ENCODE measurements at places on chromosomes 6 and 20.

GRCh38 chr20:10739566-10739965 lies 65.8 kb upstream of the JAG1 start:
- no peak for DNase-seq

- no peak for DNase-seq
These were observed 49.8 kb upstream of the ERVFRD-1 start for GRCh38 chr6:11161031-11161956.

- DNase-seq: no peak
These were observed 105.7 kb downstream of the LCA5 start for GRCh38 chr6:79431537-79431933.

DNA sequence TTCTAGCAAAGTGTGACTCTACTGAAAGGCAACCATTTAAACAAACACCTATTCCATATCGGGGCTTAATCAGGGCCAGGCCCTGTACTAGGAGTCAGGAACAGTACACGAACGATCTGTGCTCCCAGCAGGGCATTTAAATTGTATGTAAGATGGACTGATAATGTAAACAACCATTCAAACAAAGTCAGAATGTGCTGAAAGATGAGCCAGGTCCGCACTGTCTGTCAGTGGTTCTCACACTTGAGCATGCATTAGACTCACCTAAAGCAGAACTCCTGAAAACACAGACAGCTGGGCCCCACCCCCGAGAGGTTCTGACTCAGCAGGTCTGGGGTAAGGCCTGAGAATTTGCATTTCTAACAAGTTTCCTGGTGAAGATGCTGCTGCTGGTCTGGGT lies 81.6 kb downstream of the PXDC1 start:
- DNase-seq: no peak

- no peak for DNase-seq
These were observed 30.7 kb downstream of the PTPN1 start for GRCh38 chr20:50540620-50541605.

DNA sequence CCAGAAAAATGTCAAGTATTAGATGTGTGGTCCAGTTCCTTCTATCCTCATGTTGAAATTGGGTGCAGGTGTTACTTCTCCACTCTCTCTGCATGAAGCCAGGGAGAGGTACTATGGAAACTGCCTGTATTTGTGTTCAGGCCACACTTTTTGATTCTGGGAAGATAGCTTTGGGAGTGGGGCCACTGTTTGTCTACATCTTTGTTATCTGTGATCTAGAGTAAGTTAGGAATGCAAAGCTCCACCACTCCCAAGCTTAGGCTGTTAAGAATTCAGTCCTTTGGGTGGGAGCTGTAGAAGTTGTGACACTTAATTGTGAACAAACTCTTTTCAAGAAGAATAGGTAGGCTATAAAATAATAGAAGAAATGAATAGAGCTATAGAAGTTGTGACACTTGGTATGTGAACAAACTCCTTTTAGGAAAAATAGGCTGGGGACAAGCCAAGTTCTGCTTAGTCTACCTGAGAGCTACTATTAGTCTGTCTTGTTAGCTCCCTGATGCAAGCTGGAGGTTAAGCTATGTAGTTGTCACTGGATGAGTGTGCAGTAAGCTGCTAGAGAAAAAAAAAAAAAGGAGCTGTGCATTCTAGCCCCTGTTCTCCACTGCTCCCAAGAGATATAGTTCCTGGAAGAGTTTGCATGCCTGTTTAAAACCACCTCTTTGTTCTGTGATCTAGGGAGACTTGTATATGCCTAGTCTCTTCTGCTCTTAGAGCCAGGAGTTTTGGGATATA lies 7.1 kb upstream of the GFRAL start:
- DNase-seq: no peak

GRCh38 chr6:139846538-139847456 lies 472.3 kb upstream of the CITED2 start:
- no peak for DNase-seq

GRCh38 chr6:33431880-33432541 lies 12.1 kb downstream of the SYNGAP1 start:
- peak; percentile 81 for DNase-seq

GRCh38 chr20:23251779-23252178 lies 98.8 kb upstream of the NXT1 start:
- no peak for DNase-seq

DNA sequence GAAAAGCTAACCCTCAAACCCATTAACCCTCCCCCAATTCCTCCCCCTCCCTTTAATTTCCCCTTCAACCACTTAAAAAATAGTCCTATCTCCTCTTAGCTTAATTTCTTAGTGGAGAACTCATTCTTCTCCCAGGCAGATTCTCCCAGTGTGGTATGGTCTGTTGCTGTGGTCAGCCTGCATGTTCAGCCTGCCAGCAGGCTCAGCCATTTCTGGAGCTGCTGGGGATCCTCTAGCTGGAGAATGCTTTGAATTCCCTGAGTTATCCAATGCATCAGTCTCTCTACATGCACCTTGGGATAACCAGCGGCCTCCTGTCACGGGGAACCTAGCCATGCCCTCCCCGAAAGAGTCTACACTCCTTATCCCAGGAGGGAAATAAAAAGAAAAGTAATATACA lies 375.4 kb upstream of the RSPO3 start:
- no peak for DNase-seq

DNA sequence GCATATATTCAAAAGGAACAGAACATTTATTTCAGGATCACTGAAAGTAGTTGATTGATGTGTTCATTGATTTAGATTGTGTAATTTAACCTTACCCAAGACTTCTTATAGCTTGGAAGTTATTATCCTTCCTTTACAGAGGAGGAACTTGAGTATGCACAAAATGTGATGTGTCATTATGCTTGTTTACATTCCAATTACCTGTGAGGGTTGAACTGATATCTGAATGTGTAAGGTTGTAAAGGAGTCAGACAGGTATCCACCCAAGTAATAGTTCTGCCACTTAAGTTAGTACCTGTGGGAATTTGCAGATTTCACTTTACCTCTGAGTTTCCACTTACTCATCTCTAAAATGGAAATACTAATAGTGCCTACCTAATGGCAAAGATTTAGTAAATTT lies 668.2 kb downstream of the DOK5 start:
- DNase-seq: no peak

DNA sequence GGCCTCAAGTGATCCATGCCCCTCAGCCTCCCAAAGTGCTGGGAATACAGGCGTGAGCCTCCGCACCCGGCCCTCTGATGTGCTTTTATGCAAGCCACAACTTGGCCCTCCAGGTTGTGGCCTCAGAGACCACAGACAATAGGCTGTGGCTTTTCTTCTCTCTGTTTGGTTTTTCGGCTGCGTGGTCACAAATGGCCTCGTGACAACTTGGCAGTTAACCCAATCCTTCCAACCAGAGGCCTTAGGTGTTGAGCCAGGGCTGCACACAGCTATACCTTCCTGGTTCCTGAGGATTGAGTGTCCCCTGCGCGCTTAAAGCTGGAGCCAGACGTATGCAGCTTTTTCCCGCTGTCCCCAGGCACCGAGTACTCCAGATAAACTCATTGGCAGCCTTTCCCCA lies 6.3 kb upstream of the TGM3 start:
- no peak for DNase-seq

- DNase-seq: no peak
These were observed 156.8 kb upstream of the RALGAPA2 start for GRCh38 chr20:20869161-20869775.

DNA sequence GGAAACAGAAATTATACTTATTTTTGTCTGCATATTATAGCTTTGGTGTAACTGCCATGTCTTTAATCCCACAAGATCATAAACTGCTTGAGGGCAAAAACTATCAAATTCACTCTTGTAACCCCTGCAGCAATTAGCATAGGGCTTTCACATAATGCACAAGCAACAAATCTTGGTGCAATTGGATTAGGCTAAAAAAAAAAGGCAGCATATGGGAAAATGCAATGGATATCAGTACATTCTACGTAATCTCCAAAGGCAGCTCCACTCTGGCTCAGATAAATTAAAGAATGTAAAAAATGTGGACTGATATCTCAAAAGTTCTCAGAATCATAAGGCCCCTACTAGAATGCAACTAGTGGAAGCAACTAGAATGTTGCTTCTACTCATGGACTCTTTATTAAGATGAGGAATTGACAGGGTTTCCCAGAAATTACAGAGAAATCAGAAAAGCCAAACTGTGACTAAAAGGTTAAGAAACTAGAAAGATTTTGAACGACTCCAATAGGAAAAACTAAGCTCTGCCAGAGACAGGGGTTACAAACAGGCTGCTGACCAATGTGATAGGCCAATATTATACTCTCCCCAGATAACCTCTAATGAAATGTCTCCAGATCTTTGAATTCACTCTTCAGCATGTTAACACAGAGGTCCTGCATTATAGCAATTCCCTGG lies 55.0 kb downstream of the FILIP1 start:
- no peak for DNase-seq

- no peak for DNase-seq
These were observed 1.4 kb upstream of the FAM83C start for GRCh38 chr20:35293303-35294292.

- no peak for DNase-seq
These were observed 292.9 kb downstream of the PLCB1 start for GRCh38 chr20:8425016-8425415.

- DNase-seq: no peak
These were observed 4.5 kb upstream of the CD109 start for GRCh38 chr6:73691512-73691911.

DNA sequence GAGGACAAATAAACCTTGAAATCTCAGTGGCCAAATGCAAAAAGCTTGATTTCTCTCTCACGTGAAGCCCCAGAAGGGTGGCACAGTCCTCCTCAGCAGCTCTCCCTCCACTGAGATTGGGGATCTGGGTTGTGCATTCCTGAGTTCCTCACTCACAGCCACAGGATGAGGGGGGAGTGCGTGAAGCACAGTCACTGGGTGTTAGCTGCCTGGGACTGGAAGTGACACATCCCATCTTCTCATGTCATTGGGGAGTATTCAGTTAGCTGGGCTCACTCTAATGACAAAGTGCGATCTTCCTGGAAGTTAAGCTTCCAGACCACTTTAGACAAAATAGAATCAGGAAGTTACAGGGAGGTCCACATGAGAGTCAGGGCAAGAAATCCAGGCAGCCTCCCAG lies 192.2 kb upstream of the LRFN2 start:
- DNase-seq: no peak

DNA sequence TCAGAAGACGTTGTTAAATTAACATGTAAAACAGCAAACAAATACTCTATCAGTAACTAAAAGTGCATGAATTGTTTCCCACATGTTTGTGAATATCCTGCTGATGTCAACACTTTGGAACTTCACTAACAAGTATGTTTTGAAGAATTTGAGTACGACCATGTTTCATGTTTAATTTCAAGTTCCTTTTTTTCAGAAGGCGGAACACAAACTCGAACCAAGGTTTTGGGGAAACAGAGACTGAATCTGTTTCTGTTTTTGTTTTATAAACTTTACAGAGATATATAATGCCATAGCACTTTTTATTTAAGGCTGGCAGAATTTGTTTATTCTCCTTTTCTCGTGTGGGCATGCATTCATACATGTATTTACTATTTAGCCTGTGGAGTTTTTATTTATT lies 509.3 kb upstream of the CITED2 start:
- no peak for DNase-seq

- DNase-seq: no peak
These were observed 3.3 kb downstream of the NDRG3 start for GRCh38 chr20:36742558-36742957.

GRCh38 chr20:34045294-34045693 lies 51.6 kb downstream of the RALY start:
- DNase-seq: no peak
